ENCODE measurements at places on chromosomes 6 and 20.

DNA sequence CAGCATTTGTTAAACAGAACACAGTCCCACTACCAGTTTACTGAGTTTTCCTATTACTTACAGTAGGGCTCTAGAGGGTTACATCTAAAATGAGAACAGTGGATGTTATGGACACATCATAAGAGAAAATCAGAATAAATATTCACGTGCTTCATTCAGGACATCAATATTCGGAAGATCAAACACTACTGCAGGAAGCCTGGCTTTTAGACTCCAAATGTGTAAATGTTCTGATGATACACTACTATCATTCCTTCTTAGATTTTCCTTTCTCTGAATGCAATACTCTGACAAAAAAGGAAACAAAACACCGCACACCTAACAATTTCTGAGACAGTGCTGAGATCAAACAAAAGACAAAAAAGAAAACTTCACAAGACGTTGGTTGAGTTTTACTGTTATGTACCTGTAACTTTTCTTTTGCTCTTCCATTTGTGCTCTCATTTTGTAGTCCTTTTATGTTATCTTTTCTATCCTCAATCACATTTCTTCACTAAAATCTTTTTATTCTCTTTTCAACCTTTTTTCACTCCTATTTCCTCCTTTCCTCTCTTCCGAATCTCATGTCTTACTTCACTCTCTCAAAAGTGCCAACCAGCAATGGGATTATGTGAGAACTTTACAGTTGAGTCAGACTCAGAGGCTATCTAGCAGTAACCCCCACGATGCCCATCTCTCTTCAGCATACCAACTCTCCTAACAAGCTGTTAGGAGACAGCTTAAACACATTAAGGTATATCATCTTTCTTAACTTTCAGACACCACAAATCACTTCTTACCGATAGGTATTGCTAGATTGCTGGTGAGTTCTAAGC lies 1.7 kb downstream of the FAM184A start:
- DNase-seq: no peak

DNA sequence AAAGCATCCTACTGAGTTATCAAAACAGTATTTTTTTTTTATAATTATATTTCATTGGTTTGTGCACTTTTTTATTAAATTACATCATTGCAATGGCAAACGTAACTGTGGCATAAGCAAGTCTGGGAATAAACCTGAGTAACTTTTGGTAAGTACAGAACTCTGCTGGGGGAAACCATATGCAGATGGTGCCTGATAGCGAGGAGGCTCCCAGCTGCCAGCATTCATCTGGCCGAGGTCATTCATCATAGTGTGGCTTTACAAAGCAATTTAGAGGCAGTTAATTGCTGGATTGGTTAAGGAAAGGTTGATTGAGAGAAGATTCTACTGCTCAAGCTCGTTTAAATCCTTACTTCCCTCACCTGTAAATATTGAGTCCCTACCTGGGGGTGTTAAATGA lies 52.6 kb downstream of the HECA start:
- no peak for DNase-seq

DNA sequence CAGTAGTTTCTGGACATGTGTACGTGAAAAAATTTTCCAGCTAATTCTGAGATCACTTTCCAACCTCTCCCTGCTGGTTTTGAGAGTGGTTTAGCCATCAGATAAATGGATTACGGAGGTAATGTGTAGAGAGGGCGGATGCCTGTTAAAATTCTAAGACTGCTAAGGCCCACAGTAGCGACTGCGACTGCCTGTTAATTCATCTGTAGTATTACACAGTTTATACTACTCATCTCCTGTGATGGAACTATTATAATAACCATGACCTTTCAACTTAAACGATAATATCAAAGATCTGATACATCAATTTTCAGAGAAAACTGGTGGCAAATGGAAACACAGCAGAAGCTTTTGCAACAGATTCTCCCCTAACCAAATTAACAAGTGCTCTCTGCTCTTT lies 102.3 kb downstream of the IRF4 start:
- DNase-seq: no peak

DNA sequence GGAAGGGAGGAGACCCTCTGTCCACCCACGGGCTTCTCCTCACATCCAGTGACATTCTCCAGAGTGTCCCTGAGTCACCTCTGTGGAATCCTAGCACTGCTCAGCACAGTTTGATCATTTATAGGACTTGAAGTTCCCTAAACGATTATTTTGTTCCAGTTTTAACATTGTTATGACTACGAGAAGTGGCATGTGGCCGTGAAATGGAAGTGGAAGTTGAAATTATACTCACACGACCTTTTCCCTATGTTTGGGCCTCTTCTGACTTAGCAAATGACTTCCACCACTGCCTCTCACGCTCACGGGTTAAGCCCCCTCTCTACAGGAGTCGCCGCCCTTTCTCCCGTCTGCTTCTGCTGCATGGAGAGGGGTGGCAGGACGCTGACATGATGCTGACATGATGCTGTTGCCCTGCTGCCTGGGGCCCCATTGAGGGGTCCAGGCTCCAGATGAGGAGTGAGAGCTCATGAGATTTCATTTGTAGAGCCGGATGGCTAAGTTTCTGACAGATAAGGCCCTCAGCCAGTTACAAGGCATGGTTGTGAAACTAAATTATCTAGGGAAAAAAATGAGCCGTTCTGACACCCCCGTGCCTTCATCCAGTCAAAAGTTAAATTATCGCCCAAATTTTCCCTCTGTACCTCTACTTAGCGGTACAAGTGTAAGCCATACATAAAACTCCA lies 153.6 kb upstream of the UST start:
- no peak for DNase-seq

GRCh38 chr6:167826230-167826895 lies 348 bp upstream of the AFDN start:
- no peak for DNase-seq

DNA sequence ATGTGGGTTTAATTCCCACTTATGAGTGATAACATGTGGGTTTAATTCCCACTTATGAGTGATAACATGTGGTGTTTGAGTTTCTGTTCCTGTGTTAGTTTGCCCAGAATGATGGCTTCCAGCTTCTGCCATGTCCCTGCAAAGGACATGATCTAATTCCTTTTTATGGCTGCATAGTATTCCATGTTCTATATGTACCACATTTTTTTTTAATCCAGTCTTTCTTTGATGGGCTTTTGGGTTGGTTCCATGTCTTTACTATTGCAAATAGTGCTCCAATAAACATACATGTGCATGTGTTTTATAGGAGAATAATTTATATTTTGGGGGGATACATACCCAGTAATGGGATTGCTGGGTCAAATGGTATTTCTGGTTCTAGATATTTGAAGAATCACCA lies 317.8 kb downstream of the MMUT start:
- DNase-seq: no peak

- DNase-seq: no peak
Measured at GRCh38 chr20:34190262-34190661, 51.0 kb upstream of the ASIP start.

GRCh38 chr6:111439171-111439570 lies 43.8 kb downstream of the REV3L start:
- peak; percentile 25 for DNase-seq

DNA sequence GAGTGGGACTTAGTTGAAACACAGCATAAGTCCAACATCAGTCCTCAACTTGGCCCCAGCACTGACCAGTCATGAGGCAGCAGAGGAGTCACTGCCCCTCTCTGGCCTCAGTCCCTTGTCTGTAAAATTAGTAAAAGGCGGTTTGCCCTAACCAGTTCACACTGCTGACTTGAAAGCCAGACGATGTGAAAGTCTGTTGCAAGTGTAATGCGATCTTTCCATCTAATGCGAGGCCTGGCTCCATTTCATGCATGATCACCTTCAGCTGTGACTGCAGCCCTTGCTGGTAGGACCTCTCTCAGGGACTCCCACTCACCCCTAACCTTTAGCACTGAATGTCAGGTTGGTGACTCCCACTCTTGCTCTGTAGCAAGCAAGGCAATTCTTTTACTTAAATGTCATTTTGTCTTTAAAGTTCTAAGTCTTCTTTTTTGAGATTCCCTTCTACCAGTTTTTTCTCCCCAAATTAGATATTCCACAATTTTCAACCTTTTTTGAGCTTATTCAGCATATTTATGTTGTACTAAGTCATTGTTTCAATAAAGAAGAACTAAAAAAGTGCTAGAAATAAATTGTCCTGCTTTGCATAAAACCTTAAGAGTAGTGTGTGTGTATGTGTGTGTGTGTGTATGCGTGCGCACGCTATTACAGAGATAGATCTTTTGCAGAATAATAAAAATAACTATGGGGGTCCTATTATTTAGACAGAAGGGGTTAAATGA lies 245.5 kb downstream of the PACRG start:
- DNase-seq: no peak

DNA sequence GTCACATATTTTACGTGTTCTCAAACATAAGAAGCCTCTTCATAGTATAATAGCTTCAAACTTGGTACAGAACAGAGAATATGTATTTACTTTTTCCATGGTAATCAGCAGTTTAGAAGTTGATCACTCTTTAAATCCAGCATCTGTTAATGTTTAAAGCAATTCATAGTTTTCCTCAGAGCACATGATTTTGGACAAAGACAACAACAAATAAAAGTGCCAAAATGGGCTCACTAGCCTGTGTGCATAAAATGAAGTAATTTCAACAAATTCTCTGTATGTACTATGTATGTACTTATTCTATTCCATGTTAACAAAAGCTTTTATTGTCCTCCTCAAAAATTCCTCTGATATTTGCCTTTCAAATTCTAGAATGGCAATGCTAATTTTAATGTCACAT lies 38.1 kb upstream of the UST start:
- DNase-seq: no peak

- DNase-seq: no peak
Measured at GRCh38 chr20:50323209-50323608, 132.6 kb downstream of the CEBPB start.

GRCh38 chr6:98514796-98515195 lies 319.6 kb upstream of the POU3F2 start:
- no peak for DNase-seq

DNA sequence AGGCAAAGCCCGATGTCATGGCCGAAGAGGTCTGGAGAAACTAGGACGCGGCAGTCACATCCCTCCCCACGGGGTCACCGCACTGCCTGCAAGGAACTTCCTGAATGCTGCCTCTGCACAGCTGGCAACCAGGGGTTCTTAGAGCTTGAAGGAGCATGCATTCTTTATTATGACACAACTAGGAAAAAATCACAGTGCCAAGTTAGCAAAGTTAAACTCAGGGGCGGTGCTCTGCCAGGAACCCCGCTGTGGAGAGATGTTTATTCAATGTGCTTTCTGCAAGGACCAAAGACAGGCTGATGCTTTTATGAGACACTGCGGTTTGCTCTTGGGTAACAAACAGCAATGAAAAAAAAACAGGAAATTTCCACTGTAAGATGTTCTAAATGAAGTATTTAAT lies 287.3 kb upstream of the FOXQ1 start:
- no peak for DNase-seq

DNA sequence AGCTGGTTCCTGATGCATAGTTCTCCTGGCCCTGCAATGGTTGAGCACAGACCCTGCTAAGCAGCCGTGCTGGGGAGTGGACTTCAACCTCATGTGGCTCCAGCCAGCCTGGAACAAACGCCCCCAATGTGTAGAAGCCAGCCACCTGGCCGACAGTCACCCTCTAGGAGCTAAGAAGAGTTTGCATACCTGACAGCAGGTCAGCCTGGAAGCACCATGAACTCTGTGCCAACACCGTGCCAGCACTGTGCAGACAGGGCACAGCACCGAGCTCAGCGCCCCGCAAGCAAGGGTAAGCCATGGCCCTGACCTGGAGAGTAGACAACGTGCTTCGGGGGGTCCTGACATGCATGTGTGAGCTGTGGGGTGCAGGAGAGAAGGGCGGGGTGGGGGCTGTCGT lies 356.3 kb downstream of the ZFAND3 start:
- no peak for DNase-seq

DNA sequence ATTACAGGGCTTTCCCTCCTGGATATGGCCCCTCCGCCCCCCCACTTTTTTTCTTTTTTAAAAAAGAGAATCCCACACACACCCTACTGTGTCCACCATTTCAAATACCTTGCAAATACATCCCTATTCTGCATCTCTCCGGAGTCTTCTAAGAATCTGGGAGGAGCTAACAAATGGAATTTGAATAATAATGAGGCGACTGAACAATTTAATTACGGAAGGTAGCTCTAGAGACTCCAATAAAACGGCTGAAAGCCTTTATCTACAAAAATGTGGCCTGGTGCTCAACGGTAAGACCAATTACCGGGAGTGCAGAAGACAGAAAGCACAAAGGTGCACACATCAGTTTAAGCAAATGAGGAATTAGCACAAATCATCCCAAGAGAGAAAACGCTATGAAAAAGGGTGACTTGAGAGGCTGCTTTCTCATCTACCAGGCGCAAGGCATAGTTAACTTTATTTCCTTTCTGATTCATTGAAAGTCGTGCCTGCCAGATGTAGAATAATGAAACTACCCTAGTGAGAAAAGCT lies 1.8 kb downstream of the RRAGD start:
- no peak for DNase-seq

GRCh38 chr20:37393863-37394542 lies 48.1 kb downstream of the SRC start:
- DNase-seq: no peak

DNA sequence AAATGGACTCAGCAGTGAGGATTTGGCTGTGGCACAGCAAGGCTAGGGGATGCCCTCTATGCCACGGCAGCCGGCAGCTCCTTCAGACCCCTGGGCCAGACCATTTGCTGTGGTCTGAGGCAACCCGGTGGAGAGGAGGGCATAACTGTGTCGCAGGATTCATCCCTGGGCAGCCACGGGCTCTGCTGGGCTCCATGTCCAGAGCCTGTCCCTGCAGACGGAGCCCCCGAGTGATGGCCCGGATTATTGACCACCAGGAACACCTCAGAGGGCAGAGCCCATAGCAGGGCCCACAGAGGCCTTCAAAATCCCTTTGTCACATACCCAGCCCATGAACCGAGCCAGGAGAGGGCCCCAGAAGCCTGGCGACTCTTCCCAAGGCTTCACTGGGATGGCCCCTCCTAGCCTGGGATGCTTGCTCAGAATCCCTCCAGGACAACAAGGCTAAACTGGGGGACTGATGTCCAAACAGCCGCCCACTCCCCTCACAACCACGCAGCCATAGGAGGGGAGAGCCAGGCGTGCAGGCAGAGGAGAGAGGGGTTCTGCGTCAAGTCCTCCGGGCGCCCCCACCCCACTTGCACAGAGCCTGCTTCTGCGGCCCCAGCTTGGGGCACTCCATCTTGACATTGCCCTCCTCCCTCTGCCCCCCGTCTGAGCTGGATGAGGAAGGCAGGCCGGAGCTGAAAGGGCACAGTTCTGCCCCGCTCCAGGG lies 68.2 kb upstream of the AFDN start:
- no peak for DNase-seq

DNA sequence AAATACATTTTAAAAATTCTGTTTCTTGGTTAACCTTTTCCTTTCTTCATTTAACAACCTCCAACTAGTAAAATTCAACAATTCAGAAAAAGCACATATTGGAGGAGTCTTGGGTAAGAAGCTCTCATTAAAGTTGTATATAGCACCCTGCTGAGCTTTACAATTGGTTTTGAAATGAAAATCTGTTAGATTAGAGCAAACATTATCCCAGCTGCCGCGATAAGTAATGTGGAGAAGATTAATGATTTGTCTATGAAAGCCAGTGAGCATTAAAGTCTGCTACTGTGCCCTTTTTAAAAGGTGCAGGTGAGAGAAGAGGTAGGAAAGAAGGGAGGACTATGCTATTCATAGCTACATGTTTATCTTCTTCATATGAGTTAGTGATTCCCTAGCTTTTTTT lies 201.5 kb downstream of the ZFAND3 start:
- no peak for DNase-seq
